ENCODE measurements at places on chromosomes 4 and X. TPM values are rescaled to one million over a fixed set of nuclear protein-coding genes. Genes with fewer than 3 reads are reported as not detected.

SERTM2 gene
- polyA plus RNA-seq = 0.27 TPM

TKTL1 gene
- polyA plus RNA-seq = not detected

REELD1 gene
- polyA plus RNA-seq = not detected

PABPC5 gene
- 2.8 TPM for polyA plus RNA-seq

KCTD8 gene
- 2.8 TPM for polyA plus RNA-seq

DUX4 gene
- polyA plus RNA-seq = not detected

All from GM23338 (cell line).